Thoracic aorta (tissue), 2 donors: ENCODE measurements at places on chromosomes 3 and 15. TPM values are rescaled to one million over a fixed set of nuclear protein-coding genes. Genes with fewer than 3 reads are reported as not detected.

DNA sequence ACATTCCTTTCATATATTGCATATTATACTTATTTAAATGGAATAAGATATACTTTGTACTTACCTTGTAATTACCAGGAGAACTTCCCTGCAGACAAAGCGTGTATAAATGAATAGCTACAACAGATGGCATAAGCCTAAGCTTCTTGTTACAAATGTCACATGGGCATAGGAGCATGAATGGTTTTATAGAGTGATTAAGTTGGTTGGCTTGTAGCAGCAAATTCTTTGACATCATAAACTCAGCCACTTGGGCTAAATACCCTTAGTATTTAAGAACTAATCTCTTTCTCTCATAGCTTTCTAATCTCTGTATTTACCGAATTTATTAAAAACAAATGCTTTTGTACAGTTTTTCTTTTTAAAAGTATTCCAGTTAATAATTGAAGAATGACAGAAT is at the start of gene UBAP1L:
TSS of gene UBAP1L (minus strand) at position 115 of the 400 bp plus-strand sequence. CDS start 8,985 bp downstream, outside the sequence.
- DNase-seq: no peak

DNA sequence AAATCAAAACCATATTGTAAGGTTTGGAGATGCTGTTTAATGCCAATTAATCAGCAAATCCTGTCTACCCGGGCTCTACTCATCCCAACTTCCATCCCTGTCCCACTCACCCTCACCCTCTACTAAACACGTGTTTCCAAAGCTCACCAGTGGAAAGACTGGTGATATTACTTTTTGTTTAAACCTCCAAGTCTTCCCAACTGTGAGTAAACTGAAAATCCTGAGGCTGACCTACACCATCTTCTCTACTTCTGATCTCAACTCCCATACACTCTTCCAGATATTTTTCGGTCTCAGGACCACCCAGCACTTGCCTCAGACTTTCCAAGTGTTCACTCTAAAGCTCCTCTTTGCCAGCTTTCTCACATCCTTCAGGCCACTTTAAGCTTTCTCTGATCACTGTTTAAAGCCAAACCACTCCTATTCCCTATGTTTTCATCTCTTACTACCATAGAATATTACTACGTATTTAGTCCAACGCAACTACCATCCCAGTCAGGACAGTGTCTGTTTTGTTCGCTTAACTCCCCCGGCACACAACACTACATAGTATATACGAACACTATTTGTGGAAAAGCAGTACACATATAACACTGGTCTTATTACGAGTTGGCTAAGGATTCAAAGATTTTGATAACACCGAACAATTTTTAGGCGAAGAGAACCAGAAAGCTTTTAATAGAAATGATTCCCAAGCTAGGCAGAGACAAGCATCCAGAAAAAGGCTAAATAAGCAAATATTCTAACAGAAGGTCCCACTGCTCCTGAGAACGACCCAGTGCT is 684 bp downstream of the RPL4 start:
- DNase-seq: no peak

UPK1B gene
- not detected for total RNA-seq

DNA sequence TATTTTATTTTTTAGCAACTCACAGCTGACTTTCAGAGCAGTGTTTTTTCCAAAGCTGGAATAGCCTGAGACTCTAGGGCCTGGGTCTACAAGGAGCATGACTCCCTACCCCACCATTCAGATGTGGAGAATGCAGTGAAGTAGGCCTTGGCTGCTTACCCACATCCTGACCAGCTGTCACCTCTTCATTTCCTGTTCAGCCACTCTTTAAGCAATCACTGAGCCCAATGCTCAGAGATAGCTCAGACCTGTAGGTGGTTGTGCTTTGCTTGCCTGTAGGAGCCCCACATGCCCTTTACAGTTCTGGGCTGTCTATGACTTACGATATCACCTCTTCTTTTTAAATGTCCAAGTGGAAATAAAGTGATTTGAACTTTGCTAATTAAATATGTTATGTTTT is 148.1 kb downstream of the NEK11 start:
- no peak for DNase-seq

DNA sequence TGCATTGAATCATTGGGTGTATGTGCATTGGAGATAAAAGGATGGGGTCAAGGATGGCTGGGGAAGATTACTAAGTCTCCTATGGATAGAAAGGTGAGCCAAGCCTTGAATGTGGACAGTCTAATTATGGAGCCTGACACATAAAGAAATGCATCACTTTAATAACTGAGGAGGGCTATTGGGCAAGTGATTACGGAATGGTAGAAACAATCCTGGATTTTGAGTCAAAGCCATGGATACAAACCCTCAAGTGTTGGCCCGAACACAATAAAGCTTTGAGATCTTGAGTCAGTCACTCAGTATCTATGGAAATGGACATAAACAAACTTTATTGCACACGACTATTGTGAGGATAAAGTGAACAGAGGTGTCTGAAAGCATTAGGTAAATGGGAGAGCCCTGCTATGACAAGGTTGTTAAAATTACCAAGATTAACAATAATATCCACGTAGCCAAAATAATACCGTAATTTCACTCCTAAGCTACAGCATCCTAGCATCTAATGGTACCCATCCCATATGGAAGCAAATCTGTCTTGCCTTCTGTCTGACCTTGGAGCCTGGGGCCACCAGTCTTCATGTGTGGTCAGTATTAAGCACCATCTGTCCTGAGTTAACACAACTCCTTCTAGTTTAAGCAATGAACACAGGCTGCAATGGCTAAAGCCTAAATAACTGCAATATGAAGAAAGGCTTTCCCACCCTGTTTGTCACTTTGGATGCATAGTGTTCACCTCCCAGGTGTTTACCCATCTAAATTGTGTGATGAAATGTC is 136.9 kb upstream of the PRICKLE2 start:
- no peak for DNase-seq

DNA sequence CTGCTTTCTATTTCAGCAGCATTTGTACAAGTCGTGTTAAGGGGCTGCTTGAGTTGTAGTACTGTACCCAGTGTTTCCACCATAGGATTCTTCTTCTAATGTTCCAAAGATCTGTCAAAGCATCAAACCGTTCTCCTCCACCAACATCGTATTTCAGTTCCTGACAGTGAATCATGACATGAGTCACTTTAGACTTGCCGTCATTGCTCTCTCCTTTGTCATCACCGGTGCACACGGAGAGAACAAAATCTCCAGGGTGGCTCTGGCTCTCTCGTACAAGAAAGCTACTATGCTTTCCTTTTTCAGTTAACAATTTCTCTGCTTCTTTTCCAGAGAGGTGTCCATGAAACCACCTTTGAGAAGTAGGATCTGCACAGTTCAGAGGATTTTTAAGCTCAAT is 270.9 kb upstream of the CCDC54 start:
- DNase-seq: no peak

LDHAL6B gene
- total RNA-seq: not detected

DNA sequence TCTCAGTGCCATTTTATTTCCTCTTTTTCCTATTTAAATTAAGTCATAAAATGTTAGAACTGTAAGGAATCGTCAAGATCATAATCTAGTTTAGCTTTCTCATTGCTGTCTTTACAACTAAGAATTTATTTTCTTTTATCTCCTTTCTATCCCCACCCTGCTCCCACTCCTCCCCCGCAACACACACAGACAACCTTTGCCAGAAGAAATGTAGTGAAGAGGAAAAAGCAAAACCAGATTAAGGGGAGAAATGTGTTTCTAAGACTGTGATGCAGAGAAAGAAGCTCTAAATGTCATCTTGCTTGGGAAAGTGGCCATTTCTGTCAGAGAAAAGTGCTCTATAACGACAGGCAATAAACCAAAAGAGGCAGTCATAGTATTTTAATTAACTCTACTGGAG is 78.3 kb upstream of the MLF1 start:
- DNase-seq: no peak

C3orf70 gene
- total RNA-seq: 14.2 TPM

AMIGO3 gene
- 5.8 TPM for total RNA-seq

- DNase-seq: peak; percentile 26
Observed at GRCh38 chr3:70982700-70983140, 600.8 kb downstream of the FOXP1 start.

DNA sequence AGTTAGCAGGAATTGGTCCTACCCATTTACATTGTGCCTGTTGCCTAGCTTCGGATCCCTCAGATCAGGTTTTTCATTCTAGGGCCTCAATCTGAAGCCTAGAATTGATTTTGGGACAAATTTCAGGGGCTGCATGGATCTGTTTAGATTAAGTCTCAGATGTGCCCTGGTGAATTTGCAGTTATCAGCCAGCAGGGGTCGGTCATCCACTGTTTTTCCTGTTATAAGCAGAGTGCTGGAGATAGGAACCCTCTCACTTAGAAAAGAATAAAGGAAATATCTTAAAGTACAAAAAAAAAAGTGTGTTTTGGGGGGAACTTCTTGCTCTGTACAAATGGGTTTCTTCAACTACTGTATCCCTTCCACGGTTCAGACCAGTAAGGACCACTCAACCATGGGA is 212.5 kb downstream of the BCHE start:
- DNase-seq: no peak

DNA sequence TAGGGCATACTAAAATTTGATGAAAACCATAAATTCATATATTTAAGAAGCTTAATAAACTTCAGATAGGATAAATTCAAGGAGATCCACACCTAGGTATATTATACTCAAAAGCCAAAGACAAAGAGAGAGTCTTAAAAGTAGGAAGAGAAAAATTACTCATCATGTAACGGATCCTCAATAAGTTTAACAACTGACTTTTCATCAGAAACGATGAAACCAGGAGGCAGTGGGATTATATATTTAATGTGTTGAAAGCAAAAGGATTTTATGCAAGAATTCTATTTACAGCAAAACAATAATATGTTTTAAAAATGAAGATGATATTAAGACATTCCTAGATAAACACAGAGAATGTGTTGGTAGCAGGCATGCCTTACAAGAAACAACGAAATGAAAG is 202.7 kb downstream of the OXSM start:
- no peak for DNase-seq

TLR9 gene
- total RNA-seq: not detected

DNA sequence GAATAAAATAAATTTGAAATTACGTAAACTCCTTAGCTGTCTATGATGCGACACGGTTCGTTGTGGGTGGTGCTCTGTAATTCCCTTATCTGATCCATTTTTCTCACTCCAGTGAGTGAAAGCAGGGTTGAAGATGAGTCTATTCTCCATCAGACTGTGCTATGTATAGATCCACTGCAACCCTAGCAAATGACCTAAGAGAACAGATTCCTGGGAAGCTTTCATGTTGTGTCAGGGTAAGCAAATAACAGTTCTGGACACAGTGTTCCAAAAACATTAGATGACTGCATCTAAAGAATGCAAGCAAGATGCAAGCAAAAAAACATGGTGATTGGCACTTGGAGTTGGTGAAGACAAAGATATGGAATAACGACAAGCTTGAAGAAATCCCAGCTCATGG is 239.3 kb downstream of the SLC9A9 start:
- DNase-seq: no peak

DNA sequence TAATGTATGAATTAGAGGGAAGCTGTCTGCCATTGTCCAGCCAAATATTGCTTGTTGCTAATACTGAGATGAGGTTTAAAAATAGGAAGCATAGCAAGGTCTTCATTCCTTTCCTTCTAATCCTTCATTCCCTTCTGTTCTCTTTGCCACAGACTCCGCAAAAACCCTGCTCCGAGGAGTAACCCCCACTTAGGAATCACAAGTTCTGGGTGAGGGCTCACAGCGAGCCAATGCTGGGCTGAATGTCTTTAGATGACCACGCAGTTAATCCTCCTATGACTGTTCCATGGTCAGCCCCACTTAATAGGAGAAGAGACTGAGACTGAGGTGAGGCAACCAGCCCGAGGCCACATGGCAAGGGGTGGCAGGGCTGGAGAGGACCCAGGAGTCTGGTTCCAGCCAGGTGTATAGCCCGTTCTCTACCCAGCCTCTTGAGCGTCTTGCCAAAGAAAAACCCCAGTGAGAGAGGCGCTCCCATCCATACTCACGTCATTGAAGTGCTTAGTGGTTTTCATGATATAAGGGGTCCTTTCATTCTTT is 44.9 kb upstream of the CTSH start:
- no peak for DNase-seq

DNA sequence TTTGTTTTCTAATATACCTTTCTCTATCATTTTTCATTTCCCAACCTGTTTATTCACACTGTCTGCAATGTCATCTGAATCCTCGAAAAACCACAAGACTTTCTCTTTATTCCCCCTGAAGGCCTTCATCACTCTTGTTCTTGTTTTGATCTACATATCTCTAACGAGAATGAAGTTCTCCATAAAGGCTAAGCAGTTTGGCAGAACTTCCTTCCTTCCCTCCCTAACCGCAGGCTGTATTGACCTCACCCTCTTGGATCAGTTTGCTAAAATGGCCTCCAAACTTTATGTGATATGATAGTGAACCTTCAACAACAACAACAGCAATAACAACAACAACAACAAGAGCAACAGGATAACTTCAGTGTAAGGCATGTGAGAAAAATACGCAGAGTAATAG is 392.8 kb downstream of the TIGIT start:
- DNase-seq: no peak

DNA sequence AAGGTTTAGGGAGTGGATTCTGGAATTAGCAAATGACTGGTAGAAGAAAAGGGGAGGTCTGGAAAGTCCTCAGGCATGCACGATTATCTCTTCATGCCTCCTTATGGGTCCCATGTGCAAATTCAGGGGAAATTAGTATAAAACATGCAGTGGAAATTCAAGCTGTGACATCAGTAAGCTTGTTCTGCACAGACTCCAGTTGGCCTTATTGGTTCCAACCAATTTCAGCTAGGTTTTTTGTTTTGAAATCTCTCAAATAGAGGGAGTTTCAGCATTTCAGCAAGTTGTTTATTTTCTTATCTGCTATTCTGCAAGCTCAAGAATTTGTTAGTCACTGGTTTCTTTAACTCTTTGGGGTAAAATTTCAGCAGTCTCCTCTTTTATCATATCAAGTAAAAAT is 774 bp upstream of the TMCO5A start:
- no peak for DNase-seq

STX19 gene
- total RNA-seq: not detected

- DNase-seq: no peak
Observed at GRCh38 chr15:46654993-46655392, 1020.2 kb downstream of the SQOR start.

- no peak for DNase-seq
Observed at GRCh38 chr3:33403756-33404155, 36.4 kb downstream of the UBP1 start.

- DNase-seq: no peak
Observed at GRCh38 chr3:102471001-102471400, 36.2 kb downstream of the ZPLD1 start.

- DNase-seq: no peak
Observed at GRCh38 chr15:75314552-75315290, 21.1 kb upstream of the COMMD4 start.

GRCh38 chr3:56880720-56881575 is 79.2 kb upstream of the ARHGEF3 start:
- no peak for DNase-seq

DNA sequence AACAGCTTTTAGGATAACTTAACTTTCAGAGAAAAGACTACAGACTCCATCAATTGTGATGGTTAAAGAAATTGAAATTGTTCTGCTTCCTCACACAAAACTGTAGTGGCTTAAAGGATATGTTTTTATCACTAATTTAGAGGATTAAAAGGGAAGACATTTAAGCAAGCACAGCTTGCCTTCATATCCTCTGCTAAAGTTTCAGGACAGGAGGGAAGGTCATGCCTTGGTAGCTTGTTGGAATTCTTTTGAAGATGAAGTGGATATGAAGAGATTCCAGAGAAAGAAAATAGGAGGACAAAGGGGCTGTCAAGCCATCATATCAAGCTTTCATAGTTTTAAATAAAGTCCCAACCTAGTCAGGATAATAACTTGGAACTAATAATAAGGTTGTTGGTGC is 33.1 kb downstream of the CCDC80 start:
- no peak for DNase-seq
